Activated CD4-positive, alpha-beta T cell treated with anti-CD3 and anti-CD28 coated beads, Interleukin-2, amount 50 U/mL, for 16 hours (primary cell): ENCODE measurements at places on chromosomes 16 and 17.

- DNase-seq = no peak
These were observed 7.8 kb downstream of the ZFHX3 start for GRCh38 chr16:73040136-73040535.

GRCh38 chr16:26453215-26453614 lies 613.5 kb upstream of the C16orf82 start:
- DNase-seq = no peak

DNA sequence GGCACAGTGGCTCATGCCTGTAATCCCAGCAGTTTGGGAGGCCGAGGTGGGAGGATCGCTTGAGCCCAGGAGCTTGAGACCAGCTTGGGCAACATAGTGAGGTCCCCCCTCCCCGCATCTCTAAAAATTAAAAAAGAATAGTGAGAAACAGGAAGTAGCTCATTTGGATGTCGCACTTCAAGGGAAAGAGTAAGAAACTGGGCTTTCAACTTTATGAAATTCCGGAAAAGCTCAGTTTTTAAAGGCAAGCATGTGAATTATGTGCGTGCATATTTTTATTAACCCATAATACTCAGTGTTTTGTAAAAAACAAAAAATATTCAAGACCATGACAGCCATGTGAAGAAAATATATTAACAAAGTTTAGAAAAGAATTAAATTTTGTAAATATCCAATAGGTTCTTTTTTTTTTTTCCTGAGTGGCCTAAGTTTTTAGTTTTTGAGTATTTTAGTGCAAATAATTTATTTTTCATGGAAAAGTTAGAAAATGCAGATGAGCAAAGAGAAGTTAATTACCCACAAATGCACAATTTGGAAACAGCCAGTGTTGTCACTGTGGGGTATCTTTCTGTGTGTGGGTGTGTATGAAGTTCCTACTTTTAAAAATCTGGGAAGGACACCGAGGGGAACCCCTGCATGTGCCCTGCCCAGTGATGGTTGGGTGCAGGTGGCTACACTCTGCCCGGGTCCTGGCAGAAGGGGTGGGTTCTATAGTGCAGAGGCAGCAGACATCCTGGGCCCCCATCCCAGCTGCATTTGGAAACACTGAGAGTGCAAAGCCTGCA lies 40.0 kb downstream of the CIBAR2 start:
- DNase-seq = no peak

DNA sequence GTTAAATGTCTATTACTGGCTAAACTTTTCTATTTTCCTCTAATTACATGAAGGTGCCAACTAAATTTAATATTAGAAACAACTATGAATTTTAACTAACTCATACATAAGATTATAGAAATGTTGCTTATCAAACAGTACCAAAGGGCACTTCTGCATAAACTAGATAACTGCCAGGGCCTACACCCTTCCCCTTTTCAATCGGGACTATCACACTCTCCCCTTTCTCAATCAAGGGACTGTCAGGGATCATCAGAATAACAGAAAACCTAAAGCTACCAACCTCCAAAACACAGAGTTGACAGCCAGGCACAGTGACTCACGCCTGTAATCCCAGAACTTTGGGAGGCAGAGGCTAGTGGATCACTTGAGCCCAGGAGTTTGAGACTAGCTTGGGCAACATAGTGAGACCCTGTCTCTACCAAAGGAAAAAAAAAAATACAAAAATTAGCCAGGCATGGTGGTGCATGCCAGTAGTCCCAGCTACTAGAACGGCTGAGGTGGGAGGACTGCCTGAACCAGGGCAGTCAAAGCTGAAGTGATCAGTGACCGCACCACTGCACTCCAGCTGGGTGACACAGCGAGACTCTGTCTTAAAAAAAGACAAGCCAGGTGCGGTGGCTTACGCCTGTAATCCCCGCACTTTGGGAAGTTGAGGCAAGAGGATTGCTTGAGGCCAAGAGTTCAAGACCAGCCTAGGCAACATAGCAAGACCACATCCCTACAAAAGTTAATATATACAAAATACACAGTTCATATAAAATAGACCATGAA lies 3.2 kb upstream of the PHLPP2 start:
- DNase-seq = no peak

- DNase-seq = no peak
These were observed 7.6 kb downstream of the TUFM start for GRCh38 chr16:28838558-28838918.

DNA sequence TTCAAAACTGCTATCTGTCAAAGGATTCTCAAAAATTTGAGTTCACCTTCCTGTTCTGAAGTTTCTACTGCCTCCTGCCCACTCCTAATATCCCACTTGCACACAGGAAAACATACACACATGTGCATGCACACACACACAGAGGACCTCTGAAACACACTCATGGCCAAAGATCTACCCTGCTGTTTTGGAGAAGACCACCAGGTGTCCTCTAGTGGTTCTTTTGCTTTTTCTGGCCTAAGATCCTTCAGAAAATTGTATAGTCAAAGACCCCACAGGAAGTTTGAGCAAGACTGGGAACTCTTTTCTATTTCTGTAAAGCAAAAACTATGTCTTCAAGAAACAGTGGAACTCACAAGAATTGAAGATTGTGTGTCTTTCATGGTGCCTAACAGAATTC lies 90.2 kb downstream of the CDH8 start:
- no peak for DNase-seq

GRCh38 chr16:31465788-31466370 lies 6.1 kb upstream of the TGFB1I1 start:
- DNase-seq = no peak

DNA sequence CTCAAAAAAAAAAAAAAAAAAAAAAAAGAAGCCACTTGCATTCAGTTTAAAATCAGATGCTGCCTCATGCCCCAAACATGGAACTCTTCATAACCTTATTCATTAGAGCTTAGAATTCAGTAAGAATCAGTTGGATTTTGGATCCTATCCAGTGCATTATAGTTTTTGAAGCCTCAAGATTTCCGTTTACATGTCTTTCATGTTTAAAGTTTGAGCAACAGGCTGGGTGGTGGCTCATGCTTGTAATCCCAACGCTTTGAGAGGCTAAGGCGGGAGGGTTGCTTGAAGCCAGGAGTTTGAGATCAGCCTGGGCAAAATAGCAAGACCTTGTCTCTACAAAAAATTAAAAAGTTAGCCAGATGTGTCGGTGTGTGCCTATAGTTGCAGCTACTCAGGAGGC lies 55.0 kb downstream of the SNTB2 start:
- no peak for DNase-seq

GRCh38 chr16:7581175-7581574 lies 248.5 kb downstream of the RBFOX1 start:
- no peak for DNase-seq

- no peak for DNase-seq
These were observed 128.4 kb upstream of the TNRC6C start for GRCh38 chr17:77829843-77830799.

GRCh38 chr17:77701996-77702395 lies 256.5 kb upstream of the TNRC6C start:
- DNase-seq = no peak

- no peak for DNase-seq
These were observed 54.5 kb upstream of the HLF start for GRCh38 chr17:55210292-55210691.

DNA sequence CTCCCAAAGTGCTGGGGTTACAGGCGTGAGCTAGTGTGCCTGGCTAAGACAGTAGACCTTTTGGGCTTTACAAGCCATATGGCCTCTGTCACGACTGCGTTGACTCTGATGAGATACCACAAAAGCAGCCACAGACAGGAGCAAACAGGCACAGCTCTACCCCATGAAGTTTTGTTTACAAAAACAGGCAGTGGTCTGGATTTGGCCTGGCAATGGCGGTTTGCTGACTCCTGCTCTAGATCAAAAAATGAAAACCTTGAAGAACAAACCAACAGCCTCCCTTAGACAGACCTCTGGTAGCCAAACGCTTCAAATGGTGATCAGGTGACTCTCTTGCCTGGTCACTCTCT lies 20.7 kb downstream of the SLC43A2 start:
- DNase-seq = no peak

GRCh38 chr16:50809561-50809960 lies 67.7 kb downstream of the CYLD start:
- no peak for DNase-seq

DNA sequence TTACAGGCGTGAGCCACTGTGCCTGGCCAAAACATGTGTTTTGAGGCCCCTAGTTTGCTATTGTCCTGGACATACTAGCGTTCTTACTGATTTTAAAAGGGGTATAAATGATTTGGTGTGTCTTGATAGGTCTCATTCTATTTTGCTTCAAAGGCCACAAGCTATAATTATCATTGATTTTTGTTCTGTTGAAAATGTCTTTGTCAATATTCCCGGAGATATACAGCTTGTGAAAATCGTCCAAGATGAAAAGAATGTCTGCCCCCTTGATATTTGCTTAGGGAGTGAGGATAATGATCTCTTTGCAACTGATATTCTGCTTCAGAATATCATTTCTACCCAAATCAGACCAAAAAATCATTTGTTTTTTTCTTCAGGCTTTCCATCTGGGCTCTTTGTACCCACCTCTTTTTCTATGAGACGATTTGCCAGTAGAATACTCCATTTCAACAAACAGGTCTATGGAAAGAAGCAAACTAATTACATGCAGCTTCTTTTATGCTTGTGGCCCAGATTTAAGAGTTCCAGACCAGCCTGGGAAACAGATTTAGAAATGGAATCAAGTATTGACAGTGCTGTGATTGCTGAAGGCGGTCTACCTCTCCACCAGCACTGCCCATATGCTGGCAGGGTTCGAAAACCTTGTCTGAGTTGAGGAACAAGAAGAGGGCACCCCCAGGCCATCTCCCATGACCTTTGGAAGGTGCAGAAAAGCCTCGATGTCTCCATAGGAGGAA lies 14.1 kb upstream of the ST6GALNAC1 start:
- DNase-seq = no peak
